ENCODE measurements at places on chromosomes 1 and 21. TPM values are rescaled to one million over a fixed set of nuclear protein-coding genes. Genes with fewer than 3 reads are reported as not detected.

KIAA0040 gene
- 15.4 TPM for total RNA-seq

GPR37L1 gene
- 0.05 TPM for total RNA-seq

LAD1 gene
- 1.9 TPM for total RNA-seq

KRTAP24-1 gene
- not detected for total RNA-seq

APCS gene
- 0.32 TPM for total RNA-seq

PITHD1 gene
- 43.8 TPM for total RNA-seq

JMJD4 gene
- 6.6 TPM for total RNA-seq

PKNOX1 gene
- 6.7 TPM for total RNA-seq

PRRX1 gene
- 35.8 TPM for total RNA-seq

RGS18 gene
- 0.91 TPM for total RNA-seq

CDCA8 gene
- 0.46 TPM for total RNA-seq

EPHA2 gene
- 7.3 TPM for total RNA-seq

All from Right ventricle myocardium superior (tissue), 1 donor.